ENCODE measurements at places on chromosomes 5 and 9.
A peak's percentile ranks its signal among the peaks of the same experiment; 100 is the strongest.

DNA sequence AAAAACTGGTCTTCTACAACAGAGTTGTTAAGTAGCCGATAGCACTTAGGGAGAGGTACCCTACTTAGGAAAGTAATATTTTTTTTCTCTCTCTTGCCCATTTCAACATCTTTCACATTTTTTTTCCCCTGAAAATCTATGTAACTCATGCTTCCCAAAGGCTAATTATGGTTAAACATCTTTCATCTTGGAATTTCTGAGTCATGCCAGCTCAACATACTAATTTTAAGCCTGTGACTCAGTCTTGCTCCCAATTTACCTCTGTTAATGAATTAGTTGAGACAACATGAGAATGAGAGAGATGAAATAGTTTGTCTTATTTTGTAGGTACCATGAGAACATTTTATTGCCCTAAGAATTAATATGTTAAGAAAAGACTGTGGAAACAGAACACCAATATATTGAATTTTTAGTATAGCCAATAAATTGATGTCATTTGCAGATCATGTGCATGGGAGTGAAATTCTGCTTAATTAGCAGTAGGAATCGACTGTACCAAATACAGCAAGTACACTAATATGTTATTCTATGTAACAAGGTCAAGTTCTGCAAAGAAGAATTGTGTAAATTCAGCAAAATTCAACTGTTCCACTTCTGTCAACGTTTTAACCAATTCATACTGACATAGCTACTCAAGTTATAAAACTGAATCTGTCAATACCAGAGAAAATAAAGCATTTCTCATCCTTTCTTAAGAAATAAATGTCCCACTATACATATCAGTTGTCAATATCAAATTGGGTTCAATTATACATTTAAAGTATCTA lies 550.0 kb downstream of the PTPRD start:
- no peak for DNase-seq

DNA sequence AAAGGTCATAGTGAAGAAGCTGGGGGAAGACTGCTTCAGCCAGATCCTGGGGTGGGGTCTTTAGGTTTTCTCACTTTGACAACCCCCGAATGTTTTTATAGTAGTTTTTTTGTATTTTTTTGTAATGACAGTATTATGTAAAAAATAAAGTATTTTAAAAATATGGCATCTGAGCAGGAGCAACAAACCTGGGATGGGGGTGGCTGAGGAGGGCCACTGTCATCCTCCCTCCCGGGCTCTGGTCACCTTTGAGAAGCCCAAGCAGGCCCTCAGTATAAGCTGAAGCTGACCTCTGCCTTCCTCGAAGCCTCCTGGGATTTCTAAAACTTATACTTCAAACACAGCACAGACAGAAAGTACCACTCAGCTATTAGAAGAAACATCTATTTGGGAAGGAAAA lies 8.7 kb downstream of the DNAJB5 start:
- DNase-seq, result no peak

DNA sequence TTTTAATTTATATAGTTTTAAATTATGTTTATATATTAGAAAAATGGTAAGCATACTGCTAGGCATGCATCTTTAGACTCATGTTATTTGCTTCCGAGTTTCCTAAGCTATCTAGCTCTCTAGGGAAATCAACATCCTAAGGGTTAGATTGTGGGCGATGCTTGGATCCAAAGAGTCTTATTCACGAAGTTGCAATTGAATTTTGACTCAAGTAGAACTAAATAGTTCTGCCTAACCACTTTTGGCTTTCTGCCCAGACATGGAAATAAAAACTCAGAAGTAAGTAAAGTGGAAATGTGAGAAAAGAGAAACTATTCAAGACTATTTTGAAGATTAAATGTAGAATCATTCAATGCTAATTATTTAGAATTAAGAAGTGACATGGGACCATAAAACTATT lies 440.4 kb downstream of the CDH18 start:
- DNase-seq, result no peak

DNA sequence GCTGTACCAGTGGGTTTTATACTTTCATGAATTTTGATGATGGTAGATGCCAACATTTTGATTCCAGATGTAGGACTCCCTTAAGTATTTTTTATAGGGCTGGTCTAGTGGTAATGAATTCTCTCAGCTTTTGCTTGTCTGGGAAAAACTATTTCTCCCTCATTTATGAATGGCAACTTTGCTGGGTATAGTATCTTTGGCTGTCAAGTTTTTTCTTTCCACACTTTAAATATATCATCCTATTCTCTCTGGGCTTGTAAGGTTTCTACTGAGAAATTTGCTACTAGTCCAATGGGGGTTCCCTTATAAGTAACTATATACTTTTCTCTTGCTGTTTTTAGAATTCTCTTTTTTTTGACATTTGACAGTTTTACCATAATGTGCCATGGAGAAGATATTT lies 629.3 kb downstream of the NR2F1-AS1 start:
- no peak for DNase-seq

DNA sequence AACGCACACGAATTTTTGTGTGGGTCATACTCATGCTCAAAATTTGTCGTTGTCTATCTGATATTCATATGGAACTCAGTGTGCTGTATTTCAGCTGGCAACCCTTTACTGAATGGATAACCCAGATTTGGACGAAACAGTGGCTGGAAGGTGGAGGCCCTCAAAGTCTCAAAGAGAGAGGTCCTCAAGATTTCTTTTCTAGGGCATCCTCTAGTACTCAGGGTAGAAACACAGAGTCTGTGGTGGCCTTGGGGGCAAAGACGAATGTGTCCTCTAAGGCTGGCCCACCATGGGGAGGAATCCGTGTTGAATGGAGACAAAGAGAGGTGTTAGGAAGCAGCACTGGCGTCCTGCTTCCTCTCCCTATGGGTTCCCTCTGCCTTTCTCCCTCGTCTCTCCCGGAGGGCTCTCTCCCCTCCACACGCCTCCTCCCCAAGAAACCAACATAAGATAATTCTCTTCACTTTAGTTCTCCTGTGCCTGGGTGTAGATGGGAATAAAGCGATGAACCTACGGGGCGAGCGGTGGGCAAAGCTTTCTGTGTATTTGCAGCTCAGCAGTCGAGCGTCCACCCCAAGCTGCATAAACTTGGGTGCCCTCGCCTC lies 333.7 kb downstream of the CWC27 start:
- DNase-seq, result no peak

GRCh38 chr9:114112778-114113584 lies 13.9 kb upstream of the KIF12 start:
- DNase-seq, result no peak

GRCh38 chr5:74639807-74640449 lies 600 bp downstream of the ENC1 start:
- peak; percentile 71 for DNase-seq

DNA sequence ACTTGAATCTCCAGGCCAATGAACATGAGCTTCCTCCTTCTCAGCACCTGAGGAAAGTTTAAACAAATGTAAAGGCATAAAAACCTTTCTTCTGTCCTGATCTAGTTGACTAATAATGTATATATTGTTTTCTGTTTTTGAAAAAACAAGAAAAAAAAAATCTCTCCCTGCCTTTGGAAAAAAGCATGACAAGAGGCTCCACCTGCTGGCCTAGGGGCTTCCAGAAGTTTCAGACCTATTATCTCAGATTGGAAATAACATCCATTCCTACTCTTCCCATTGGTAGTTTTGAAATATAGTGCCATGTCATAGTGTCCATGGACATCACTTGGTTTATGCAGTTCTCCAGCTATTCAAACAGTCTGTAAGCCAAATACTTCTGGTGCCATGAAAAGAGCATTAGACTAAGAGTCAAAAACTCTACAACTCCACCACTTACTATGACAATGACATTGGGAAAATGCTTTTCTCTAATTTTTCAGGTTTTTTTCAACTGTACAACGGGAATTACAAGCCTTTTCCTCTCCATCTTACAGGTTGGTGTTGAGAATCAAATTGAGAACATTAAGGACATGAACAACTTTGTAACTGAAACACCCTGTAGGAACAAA lies 409.6 kb upstream of the MPDZ start:
- no peak for DNase-seq

- no peak for DNase-seq
These were observed 56.7 kb upstream of the GARNL3 start for GRCh38 chr9:127207734-127208410.

GRCh38 chr5:133635051-133635450 lies 22.7 kb upstream of the FSTL4 start:
- DNase-seq, result no peak

GRCh38 chr5:87403409-87403808 lies 9.3 kb downstream of the CCNH start:
- DNase-seq, result no peak

DNA sequence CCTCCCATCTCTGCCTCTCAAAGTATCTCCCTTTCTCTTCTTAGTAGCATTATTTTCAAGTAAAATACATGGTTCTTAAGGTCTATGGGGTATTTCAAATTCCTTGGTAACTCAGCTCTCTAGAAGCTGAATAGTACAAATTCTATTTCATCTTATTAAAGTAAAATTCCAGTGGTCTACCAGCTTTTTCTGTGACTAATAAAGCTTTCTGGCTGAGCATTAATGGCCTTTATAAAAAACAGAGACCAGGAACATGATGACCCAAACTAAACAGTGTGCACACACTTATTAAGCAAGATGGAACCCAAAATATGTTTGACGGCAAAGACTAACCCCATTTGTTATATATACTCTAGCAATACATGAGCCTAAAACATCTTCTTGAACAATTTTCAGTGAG lies 142.6 kb downstream of the OR2K2 start:
- no peak for DNase-seq

GRCh38 chr5:82419559-82420332 lies 141.6 kb upstream of the RPS23 start:
- no peak for DNase-seq
